ENCODE measurements at places on chromosomes 11 and 22. TPM values are rescaled to one million over a fixed set of nuclear protein-coding genes. Genes with fewer than 3 reads are reported as not detected.

- DNase-seq = peak; percentile 4
These were observed 551 bp downstream of the AGBL2 start for GRCh38 chr11:47714554-47715081.

DNA sequence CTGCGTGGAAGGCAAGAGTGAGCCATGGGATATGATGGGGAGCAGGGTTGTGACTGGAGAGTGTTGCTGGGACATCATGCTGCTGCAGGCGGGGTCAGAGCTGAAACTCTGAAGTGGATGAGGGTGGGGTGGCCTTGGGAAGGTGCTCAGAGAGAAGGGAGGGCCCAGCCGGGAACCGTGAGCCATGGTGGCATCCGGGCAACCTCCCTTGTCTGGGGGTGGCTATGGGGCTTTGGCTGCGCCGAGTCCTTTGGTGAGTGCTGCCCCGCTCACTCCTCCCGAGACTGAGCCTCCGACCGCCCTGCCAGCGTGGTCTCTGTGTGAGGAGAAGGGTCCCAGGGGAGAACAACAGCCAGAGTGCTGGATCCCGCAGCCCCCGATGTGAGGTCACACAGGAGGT is 632.0 kb downstream of the BRD1 start:
- DNase-seq = no peak

OR52J3 gene
- total RNA-seq = not detected

PLAAT5 gene
- not detected for total RNA-seq

- no peak for DNase-seq
These were observed 30.4 kb downstream of the RTN4R start for GRCh38 chr22:20237480-20238440.

DNA sequence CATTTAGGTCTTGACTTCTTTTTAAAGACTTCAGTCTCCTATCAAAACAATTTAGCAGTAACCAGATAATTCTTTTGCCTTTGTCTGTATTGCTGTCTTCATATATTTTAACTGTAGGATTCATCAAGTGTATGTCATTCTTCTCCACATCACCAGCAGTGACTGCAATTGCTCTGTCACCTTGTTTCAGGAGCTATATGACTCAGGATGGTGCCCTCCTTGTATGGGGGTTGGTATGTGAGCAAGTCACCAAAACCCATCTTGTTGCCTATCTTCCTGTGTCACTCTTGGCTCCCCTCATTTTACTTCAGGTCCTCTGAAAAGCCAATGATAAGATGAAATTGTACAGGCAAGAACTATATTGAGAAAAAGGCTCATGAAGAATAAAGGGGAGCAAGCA is 256.9 kb upstream of the LUZP2 start:
- no peak for DNase-seq

DNA sequence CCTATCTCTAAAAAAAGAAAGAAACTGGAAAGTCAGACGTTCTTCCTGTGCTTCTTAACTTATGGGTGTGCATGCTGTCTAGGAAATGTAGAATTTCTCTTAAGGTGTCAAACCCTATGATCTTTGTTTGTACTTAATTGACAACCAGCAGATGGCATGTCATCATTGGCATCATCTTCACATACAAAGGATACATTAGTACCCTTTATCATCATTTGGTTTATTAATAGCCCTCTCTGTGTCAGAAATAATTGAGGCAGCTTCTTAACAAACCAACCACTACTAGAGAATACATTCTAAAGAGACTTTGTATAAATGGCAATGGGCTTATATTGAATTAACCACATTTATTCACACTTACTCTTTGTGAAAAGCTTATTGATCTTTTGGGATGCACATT is 13.9 kb downstream of the SRPRA start:
- no peak for DNase-seq

DNA sequence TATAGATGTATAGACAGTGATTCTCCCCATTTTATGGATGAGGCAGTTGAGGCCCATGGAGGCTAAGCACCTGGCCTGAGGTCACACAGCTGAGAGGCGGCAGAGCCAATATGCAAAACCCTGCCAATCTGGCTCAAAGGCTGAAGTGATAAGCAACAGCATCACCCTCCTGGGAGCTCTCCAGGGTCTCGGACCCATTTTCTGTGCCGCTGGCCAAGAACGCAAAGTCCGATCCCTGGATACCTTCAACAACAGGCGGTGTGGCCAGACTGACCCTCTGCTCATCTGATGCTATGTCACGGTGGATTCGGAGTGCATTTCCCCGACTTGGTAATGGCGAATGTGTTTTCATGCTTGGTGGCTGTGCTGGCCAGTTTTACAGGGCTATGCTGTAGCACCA is 595.0 kb downstream of the TBC1D22A start:
- no peak for DNase-seq

CSRP3 gene
- not detected for total RNA-seq

GRCh38 chr22:36611241-36611976 is 82.4 kb upstream of the EIF3D start:
- DNase-seq = no peak

- peak; percentile 97 for DNase-seq
These were observed 20.6 kb downstream of the CLMP start for GRCh38 chr11:123174196-123175183.

GRCh38 chr22:44623771-44624510 is 78.1 kb upstream of the PRR5 start:
- no peak for DNase-seq

DNA sequence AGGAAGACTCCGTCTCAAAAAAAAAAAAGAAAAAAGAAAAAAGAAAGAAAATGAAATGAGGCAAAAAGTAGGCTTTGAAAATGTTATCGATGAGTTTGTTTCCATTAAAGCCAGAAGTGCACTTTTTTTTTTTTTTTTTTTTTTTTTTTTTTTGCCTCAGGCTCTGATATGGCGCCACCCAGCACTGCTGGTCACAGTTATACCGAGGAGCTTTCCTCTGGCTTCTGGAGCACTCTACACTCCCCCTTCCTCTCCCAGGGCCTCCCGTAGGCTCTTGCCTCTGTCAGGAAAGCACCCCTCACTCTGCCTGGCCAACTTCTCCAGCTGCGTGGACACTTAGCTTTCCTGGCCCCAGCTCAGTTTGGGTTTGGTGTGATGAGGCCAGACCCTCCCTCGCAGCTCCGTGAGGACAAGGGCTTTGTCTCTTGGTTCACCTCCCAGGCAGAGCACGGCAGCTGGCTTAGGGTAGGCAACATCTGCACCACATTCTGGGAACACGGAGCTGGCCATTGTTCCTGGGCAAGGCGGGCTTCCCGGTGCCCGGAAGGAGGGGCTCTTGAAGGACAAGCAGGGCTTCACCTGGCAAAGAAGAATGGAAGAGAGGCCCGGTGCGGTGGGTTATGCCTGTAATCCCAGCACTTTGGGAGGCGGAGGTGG is 16.9 kb downstream of the FADS2 start:
- DNase-seq = no peak

PKNOX2 gene
- total RNA-seq = 2.8 TPM

GRCh38 chr11:62413060-62413696 is 5.7 kb upstream of the SCGB1A1 start:
- DNase-seq = no peak

Data from RPMI7951 (cell line).